ENCODE measurements at places on chromosomes 7 and 10.

GRCh38 chr7:148537435-148537834, 53.1 kb upstream of the C7orf33 start:
- DNase-seq = no peak

DNA sequence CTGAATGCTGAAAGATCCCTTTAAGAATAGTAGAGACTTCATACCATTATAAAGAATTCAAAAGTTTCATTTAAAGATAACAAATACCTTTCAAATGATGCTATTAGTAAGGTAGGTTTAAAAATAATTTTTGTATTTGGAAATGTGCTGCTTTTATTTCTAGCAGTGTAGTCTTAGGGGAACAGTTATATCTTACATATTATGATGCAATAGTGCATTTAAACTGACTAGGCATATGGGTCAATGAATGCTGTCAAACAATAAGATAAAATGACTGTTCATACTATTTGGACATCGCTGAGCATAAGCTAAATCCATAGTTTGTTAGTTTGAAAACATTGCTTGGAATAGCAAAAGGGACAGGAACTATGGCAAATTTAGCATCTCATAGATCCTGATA, 354.8 kb upstream of the SEMA3A start:
- DNase-seq = no peak

DNA sequence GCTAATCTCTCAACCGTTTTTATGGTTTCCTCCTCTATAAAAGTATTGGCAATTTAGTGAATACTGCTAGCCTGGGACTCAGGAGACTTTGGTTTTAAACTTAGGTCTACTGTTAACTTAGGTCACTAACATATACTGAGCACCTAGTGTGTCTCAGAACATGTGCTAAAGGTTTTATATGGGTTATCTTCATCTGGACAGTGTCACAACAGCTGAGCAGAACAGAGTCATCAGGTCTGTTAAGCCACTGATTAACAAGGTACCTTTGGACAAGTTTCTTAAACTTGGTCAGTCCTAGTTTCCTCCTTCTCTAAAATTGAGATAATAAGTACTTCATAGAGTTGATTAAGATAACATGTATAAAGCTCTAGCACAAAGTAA, 30.6 kb downstream of the NET1 start:
- no peak for DNase-seq

- DNase-seq = no peak
Observed at GRCh38 chr10:78358351-78358750, 324.7 kb downstream of the RPS24 start.

DNA sequence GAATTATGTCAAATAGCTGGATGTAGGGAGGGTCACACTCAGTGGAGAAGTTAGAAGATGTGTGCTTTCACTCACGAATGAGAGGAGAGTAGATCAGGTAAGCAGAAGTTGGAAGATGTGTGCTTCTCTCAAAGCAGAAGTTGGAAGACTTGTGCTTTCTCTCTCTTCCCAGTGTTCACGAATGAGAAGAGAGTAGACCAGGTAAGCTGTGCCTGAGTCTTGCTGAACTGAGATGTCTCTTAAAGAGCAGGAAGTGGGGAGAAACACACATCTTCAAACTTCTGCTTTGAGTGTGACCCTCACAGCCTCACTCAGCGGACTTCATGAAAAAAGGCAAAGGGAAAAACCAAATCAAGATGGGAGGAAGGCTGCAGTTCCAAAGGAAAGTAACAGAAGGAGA, 7.0 kb upstream of the TMEM243 start:
- DNase-seq = no peak

- DNase-seq = no peak
Observed at GRCh38 chr7:106493041-106493731, 167.8 kb downstream of the CCDC71L start.

- DNase-seq = no peak
Observed at GRCh38 chr7:105853931-105854419, 22.4 kb downstream of the ATXN7L1 start.

GRCh38 chr10:4319870-4320367, 506.1 kb upstream of the AKR1E2 start:
- no peak for DNase-seq

DNA sequence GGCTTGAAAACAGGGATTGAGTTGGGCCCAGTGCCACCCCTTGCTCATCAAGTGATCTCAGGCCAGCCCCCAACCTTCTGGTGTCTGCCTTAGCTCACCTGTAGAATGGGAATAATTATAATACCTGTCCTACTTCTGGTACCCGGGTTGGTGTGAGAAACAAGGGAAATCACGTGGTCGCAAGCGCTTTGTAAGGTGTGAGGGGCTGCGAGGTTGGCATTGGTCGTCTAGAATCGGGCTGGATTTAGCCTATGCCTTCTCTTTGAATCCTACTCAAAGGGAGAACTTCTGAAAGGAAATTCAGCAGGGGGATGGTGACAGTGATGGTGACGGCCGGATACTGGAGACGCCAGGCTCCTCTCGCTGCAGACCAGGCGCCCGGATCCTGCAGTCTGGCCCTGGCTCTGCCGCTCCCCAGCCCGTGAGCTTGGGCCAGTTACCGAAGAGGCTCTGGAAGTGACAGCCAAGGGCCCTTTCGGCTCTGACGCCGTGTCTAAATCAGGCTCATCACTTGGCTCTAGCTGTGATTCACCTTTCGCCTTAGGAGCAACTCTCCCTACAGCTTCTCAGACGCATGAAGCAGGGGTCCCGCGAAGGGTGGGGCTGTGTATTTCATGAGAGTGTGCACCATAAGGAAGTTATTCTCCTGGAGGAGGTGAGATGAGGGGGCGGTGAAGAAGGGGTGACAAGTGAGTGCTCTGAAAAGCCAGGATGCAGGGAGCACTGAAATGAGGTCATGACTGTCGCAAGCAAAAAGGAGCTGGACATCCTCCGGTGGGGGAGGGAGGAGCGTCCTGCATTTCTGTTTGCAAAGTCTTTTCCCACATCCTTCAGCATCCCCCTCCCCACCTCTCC, 4.0 kb upstream of the CREB5 start:
- no peak for DNase-seq

- DNase-seq = no peak
Observed at GRCh38 chr7:151379534-151380198, 30.2 kb downstream of the WDR86 start.

DNA sequence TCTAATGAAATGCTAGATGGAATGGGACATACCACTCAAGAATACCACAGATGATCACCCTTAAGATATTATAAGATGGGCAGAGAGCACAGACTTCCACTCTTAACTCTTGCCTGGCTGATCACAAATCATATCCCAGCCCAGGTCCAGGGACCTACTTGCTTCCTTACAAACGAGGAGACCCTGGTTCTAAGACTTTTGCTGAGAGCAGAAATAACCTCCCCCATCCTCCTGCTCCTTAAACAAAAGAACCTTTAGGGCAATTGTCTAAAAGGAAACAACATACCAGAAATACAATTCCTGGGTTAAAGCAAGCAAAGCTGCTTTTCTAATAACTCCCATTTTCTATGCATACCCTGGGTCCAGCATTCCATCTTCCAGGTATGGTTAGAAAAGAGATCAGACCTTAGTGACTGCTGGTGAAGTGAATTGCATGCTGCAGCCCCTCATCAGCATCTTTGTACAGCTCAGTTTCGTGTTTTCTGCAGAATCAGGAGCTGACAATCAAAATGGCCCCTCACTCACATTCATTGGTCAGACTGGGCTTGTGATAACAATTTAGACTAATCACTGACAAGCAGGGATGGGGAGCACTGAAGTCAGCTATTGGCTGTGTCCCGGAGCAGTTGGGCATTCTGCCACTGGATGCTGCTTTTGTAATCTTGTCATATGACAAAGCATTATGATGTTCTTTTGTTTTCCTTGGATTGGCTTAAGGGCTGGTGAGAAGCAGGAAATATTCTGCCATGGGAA, 14.6 kb downstream of the IFIT3 start:
- no peak for DNase-seq

DNA sequence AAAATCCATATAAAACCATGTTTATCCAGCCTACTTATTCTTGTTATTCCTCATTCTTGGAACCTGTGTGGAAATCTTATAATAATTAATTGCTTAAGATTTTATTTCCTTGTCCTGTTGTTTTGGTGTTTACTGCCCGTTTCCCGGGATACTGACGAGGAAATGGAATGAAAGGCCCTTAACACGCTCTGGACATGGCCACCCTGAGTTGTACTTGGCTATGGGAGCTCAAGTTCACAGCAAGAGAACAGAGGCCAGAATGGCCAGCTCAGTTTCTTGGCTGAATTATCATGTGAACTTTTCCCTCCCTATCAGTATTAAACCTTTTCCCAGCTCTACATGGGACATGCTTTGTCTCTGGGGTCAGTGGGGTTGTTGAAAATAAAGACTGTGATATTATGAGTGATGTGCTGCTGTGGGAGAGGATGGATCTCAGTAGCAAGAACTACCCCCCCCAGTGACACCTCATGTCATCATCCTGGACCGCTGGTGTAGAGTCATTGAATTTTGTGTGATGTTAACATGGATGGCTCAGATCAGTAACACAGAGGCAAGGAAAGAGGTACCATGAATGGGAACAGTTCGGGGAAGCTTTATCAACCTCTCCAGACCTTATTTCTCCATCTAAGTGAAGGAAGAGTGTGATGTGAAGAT, 87.0 kb upstream of the IGFBP3 start:
- no peak for DNase-seq

DNA sequence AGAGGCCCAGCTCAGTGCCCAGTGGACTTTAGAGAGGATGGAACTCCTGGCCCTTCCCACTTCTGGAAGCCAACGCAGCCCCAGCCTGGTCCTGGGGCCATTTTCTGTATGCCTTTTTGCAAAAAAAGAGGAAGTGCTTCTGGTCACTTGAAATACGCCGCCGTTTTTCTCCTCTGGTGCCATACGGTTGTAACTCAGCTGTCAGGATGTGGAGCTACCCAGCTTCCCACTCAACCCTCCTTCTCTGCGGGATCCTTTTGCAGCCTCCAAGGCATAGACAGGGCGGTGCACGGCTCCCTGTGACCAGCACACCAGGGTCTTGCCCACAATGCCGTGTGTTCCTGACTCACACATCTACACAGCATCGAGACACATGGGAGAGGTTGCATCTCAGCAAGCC, 369.6 kb downstream of the TCERG1L start:
- no peak for DNase-seq

GRCh38 chr7:30733691-30734090, 18.2 kb upstream of the INMT start:
- no peak for DNase-seq

DNA sequence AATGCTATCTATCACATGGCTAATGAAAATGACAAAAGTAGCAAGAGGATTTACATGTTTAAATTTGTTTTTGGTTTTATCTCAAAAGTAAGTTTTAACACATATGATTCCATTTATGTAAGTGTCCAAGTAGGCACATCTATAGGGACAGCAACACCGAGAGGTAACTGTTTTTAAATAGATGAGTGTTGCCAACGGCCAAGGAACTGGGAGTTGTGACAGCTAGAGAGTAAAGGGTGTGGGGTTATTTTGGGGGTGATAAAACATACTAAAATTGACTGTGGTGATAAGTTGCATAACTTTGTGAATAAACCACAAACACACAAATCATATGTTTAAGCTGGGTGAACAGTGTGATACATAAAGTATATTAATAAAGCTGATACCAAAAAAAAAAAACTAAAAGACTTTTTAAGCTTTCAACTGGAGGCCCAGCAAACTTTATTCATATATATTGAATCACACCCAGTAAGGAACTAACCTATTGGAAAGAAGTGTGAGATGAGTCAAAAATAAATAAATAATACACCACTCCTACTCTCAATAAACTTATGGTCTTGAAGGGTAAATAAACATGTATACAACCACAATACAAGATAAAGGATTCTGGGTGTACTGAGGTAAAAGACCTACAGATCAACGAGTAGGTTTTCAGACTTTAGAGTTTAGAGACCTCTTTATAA, 33.0 kb downstream of the LRRC72 start:
- DNase-seq = no peak

- DNase-seq = no peak
Observed at GRCh38 chr7:71618278-71618677, 486.3 kb downstream of the GALNT17 start.

GRCh38 chr7:39099146-39099545, 121.4 kb downstream of the POU6F2 start:
- DNase-seq = no peak

DNA sequence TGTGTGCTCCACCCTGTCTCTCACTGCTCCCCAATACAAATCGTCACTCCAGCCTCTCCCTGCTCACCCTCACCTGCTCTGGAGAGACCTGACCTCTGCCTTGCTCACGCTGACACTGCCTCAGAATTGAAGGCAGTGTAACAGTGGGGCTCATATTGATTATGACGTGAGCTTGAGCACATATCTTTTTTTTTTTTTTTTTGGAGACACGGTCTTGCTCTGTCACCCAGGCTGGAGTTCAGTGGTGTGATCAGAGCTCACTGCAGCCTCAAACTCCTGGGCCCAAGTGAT, 84.7 kb downstream of the TBXAS1 start:
- no peak for DNase-seq

Measured in stimulated activated CD8-positive, alpha-beta memory T cell treated with anti-CD3 and anti-CD28 coated beads, Interleukin-4, amount 100 ng/mL, for 4 hours (primary cell).